ENCODE measurements at places on chromosomes 12 and 14.

DNA sequence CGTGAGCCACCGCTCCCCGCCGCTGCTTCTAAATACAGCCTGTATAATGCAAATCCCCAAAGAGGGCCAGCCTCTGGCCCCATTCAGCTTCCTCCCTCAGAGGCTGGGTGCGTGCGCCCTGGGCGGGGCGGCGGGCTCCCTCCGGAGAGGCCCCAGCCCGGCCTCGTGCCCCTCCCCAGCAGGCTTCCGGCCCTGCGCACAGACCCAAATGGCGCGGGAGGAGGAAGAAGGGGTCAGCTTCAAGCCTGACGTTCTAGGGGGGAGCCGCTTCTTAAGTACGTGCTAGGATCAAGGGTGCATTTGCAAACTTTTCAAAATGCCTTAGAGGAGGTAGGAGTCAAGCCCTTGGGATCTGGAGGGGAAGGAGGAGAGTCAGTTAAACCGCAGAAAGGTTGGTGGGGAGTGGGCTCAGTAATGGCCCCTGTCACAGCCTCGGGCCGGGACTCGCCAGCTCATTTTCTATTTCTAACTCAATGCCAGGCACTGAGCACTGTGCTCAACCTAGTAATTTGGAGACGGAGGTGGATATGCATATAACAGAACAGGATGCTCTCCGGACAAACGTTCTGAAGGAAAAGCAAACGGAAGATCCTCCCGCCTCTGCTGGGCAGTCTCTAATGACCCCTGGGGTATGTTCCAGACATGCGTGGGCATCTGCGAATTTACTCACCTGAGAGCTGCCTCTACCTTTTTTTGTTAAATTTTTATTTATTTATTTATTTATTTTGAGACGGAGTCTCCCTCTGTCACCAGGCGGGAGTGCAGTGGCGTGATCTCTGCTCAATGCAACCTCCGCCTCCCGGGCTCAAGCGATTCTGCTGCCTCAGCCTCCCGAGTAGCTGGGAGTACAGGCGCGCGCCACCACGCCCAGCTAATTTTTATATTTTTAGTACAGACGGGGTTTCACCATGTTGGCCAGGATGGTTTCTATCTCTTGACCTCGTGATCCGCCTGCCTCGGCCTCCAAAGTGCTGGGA, 32.3 kb downstream of the NINJ2 start:
- no peak for DNase-seq

GRCh38 chr14:105473033-105473676, 1.5 kb upstream of the CRIP2 start:
- DNase-seq: no peak

DNA sequence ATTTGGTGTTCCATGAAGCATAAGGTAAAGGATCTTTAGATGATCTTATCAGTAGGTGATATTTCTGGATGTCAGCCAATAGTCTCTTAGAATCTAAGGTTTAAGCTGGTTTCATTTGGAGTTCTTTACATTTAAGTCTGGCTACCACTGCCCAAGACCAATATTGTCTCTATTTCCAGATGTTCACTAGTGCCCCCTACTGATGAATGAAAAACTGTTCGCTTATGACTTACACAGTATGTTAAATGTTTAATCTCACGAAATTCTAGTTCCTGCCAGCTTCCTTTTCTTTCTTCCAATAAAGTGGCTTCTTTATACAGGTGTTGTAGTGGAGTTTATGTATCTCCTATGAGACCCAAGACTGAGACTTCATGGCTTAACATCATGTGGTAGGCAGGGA, 31.8 kb upstream of the MIS18BP1 start:
- DNase-seq: peak; percentile 8

DNA sequence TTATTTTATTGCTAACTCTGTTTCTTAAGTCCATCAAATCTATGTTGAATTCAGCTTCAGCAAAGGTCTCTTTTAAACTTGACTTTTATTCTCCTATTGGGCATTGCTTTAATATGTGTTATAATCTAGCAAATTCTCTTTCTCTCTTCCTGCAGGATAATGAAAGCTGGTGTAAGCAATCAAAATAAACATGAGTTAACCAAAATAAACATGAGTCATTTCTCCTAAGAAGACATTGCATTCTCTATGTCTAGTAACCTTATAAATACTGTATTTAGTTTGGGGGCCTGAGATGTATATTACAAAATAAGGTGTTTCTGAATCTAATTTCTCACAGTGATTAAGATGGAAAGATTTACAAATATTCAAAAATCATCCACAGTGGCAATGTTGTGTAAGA, 739.1 kb upstream of the ATXN7L3B start:
- DNase-seq: no peak

DNA sequence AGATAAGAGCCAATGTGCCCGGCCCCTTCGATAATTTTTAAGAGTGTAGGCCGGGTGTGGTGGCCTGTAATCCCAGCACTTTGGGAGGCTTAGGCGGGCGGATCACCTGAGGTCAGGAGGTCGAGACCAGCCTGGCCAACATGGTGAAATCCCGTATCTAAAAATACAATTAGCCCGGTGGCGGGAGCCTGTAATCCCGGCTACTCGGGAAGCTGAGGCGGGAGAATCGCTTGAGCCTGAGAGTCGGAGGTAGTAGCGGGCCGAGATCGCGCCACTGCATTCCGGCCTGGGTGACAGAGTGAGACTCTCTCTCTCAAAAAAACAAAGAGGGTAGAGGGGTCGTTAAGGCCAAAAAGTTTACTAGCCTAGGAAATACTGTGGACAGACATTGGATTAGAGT, 2.6 kb downstream of the KRAS start:
- no peak for DNase-seq

DNA sequence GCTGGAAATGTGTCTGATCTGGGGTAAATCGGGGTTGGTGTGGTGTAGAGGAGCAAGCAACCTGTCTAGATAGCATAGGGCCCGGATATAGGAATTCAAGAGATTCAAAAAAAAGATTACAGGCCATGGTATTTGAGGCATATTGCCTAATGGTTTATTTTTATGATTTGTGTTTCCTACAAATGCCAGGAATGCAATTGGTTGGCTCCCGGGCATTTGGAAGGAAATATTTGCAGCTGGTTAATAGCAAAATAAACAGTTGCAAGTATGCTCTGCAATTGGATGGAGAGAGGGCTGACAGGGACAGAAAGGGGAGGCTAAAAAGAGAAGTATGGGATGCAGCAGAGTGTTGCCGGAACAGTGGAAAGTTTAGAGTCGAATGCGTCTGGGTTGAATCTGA, 315.6 kb upstream of the ATP2B1 start:
- no peak for DNase-seq

DNA sequence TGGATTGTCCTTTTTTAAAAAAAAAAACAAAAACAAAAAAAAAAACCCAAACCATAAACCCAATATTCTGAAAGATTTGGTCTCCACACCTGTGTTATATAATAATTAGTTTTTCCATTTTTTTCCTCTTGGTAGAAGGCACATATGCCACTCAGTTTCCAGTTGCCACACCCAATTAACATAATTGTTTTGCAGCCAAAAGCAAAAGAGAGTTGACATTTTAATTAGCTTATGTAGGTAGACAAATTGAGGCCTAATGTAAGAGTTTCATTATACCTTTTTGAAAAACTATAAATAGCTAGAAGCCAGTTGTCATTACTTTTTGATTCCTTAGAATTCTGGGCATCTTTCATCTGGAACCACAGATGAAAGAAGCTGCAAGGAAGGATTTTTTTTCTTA, 21.0 kb downstream of the PTPN11 start:
- DNase-seq: no peak

DNA sequence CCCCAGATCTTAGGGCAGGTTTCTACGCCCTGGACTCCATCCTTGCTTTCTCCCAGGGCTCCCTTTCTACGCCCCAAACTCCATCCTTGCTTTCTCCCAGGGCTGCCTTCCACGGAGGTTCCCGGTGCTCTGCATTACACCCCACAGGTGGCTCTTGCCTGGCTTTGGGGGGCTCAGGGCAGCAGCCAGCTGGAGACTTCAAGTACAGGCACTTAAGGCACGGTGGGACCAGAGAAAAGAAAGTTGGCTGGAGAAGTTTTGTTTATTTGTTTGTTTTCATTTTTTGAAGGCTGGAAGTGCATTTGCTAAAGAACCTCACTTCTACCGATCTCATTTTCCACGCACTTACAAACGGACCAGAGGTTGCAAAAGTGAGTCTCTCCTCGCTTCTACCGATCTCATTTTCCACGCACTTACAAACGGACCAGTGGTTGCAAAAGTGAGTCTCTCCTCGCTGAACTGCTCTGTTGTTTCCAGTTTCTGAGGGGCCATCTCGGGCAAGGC, 103.8 kb upstream of the MED13L start:
- no peak for DNase-seq

DNA sequence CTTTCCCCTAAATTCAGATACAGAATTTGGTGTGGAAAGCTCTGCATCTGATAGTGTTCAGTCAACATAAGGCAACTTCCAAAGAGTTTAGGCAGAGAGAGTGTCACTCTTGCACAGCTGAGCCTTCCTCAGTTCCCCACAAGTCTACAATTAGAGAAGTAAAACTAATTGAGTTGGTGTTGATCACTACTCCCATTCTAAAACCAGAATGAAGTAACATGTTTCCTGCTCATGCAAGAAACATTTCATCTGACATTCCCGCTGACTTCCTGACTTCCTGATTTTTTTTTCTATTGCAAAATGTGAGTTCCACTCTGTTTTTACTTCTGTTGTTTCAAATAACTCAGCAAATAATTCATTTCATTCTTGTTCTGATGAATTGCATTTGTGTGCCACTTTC, 271.0 kb downstream of the ALG10B start:
- DNase-seq: no peak

DNA sequence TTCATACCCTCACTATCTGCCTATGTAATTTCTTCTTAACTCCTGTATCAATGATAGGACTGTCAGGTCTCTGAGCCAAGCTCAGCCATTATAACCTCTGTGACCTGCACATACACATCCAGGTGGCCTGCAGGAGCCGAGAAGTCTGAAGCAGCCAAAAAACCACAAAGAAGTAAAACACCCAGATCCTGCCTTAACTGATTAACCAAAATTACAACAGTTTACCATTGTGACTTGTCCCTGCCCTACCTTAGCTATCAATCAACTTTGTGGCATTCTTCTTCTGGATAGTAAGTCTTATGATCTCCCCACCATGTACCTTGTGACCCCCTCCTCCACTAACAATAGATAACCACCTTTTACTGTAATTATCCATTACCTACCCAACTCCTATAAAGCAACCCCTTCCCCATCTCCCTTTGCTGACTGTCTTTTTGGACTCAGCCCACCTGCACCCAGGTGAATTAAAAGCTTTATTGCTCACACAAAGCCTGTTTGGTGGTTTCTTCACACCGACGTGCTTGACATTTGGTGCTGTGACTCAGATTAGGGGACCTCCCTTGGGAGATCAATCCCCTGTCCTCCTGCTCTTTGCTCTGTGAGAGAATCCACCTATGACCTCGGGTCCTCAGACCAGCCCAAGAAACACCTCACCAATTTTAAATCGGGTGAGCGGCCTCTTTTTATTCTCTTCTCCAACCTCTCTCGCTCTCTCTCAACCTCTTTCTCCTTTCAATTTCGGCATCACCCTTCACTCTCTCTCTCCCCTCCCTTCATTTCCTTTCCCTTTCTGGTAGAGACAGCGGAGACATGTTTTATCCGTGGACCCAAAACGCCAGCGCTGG, 11.5 kb upstream of the LGMN start:
- no peak for DNase-seq

GRCh38 chr12:123363390-123363739, 1.3 kb downstream of the SBNO1 start:
- no peak for DNase-seq

- no peak for DNase-seq
These were observed 9.2 kb downstream of the NIN start for GRCh38 chr14:50821510-50822464.

- no peak for DNase-seq
These were observed 15.7 kb downstream of the CHPT1 start for GRCh38 chr12:101713059-101713682.

- DNase-seq: no peak
These were observed 453.6 kb downstream of the NELL2 start for GRCh38 chr12:44422559-44422958.

DNA sequence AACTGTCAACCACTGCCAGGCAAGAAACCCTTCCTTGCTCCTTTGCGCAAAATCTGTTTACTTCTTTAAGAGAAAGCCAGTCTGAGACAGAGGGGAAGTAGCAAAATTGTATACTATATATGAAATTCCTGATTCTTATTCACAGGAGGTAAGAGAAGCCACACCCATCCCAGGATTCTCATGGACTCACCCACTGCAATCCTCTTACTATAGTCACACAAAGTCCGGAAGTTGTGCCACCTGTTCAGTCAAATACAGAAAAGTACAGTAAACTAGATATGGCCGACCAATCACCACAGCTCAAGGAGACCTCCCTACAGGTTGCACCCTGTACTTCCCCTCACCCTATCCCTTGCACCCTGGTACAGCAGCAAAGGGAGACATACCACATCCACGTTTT, 2.9 kb downstream of the PRMT5 start:
- DNase-seq: no peak

GRCh38 chr12:126384026-126384564, 1318.9 kb downstream of the AACS start:
- DNase-seq: no peak

- no peak for DNase-seq
These were observed 47.0 kb downstream of the ITPK1 start for GRCh38 chr14:93068711-93069110.

GRCh38 chr14:59086241-59086882, 102.1 kb upstream of the DAAM1 start:
- peak; percentile 25 for DNase-seq

DNA sequence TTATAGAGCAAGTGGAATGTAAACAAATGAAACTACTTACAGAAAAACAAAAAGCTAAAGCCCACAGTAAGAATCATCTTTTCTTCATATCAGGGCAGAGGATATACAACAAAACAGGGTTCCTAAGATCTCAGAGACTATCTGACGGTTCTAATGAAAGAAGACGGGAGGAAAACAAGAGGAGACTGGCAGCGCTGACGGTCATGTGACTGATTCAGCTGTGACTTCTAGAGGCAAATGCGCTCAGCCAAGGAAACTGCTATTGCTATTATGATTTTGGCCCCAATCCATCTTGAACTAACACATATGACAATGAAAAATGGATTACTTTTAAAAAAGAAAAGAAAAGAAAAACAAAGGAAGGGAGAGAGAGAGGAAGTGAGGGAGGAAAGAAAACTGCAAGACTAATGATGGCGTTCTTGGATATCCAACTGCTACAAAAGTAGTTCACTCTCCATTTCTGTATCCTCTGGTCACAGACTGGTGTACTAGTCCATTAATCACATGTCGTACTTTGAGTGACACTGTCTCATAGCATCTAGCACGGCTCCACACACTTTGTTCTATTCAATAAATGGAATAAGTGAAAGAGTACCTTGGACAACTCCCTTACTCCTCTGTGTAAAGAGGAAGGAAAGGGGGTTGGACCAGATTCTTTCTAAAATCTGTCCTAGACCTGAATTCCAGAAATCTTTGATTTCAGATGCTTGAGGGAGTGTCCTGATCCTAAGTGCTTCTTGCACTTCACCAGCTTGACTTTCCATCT, 119.3 kb downstream of the DAD1 start:
- no peak for DNase-seq

- peak; percentile 83 for DNase-seq
These were observed at the start of gene CCDC88C for GRCh38 chr14:91417120-91417982. TSS of gene CCDC88C (minus strand) at chr14:91417820. CDS start at chr14:91417690, 130 bp downstream.

- no peak for DNase-seq
These were observed 103.6 kb upstream of the ATF7IP start for GRCh38 chr12:14261861-14262260.
